Activated T-cell treated with anti-CD3 and anti-CD28 coated beads for 24 hours (primary cell): ENCODE measurements at places on chromosomes 12 and 14.

GRCh38 chr12:91383099-91383498 lies 200.5 kb upstream of the DCN start:
- DNase-seq = no peak

DNA sequence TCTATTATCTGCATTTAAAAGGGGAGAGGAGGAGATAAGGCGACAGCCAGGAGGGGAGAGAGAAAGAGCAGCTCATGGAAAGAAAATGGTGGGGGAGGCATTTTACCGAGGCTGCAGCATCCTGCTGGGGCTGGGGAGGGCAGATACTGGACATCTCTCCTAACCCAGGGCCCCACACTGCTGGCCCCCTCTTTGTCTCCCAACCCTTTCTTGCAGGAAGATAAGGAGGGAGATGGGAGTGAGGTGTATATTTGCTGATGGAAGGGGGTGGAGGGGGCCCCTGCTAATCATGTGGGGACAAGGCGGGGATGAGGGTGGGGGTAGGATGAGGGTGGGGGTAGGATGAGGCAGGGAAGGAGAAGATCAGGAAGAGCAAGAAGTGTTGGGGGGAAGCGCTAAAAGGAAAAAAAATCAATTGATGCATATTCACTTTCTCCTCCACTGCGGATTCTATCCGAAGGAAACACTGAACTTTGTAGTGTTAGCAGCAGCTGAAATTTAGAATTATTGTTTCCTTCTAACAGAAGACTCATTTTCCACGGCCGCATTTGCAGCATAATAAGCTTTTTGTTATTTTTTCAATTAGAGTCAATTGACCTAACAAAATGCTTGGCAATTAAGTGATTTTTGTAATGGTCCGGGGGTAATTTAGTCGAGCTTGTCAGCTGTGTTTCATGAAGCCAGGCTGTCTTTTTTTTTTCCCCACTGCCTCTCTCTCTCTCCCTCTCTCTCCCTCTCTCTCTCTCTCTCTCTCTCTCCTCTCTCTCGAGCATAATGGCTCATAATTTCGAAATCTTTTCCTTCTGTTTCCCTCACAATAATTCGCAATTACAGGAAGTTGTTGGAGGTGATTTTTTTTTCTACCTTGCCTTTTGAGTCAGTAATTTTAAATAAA lies 1134.6 kb downstream of the BCL11B start:
- no peak for DNase-seq

DNA sequence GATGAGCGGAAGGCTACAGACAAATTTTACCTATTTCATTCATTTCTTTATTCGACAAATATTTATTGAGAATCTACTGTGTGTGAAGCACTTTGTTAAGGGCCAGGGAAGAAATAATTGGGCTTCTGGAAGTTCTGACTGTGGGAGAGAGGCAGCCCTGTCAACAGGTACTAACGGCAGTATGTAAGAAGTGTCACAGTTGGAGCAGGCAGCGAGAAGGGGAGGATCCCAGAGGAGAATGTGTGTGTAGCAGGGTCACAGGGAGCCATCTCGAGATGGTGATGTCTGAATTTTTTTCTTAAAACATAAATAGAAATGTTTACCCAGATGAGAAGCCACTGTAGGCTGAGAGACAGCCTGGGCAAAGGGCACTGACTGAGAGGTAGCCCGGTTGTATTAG lies 163.3 kb upstream of the SLC38A2 start:
- DNase-seq = no peak

- no peak for DNase-seq
These were observed 76.1 kb downstream of the LRIG3 start for GRCh38 chr12:58844161-58844560.

- DNase-seq = no peak
These were observed 52.1 kb downstream of the LGMN start for GRCh38 chr14:92696366-92696765.

DNA sequence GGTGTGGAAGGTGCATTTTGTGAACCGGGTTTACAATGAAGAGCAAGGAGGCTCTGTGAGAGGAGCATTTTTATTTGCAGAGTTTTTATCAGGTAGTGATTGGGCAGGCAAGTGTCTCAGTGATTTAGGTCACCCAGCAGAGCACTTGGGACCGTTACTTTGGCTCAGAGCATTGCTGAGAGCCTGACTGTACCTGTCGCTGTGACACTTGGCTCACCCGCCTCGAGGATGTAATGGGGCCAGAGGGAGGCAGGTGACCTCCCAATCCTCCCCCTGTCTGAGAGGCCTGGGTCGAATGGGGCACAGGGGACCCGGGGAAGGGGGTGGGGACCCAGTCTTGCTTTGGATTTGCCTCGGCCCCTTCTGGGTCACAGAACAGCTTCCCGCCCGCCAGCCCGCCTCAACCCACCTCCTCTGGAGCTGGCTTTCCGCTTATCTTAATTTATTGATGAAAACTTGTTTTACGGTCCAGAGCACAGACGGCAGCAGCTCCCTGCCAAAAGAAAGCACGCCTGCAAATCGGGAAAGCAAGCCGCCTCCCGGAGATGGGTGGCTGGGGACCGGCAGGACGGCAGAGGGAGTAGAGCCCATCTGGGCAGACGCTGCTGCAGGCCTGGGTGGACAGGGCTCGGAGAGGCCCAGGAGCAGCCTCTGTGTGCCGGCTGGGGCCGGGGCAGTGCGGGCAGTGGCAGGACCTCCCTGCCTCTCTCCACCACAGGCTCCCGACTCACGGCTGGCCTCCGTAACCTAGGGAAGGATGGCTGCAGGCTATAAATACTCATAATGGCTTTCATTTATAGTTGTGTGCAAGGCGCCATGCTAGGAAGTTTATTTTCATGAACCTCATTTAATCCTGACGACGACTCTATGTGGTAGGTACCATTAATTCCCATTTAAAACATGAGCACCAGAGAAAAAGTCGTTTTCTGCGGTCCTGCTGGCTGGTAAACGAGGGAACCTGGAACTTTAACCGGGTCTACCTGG lies 187.1 kb downstream of the TSPAN9 start:
- DNase-seq = no peak

GRCh38 chr12:86530996-86531655 lies 274.9 kb upstream of the MGAT4C start:
- DNase-seq = no peak

DNA sequence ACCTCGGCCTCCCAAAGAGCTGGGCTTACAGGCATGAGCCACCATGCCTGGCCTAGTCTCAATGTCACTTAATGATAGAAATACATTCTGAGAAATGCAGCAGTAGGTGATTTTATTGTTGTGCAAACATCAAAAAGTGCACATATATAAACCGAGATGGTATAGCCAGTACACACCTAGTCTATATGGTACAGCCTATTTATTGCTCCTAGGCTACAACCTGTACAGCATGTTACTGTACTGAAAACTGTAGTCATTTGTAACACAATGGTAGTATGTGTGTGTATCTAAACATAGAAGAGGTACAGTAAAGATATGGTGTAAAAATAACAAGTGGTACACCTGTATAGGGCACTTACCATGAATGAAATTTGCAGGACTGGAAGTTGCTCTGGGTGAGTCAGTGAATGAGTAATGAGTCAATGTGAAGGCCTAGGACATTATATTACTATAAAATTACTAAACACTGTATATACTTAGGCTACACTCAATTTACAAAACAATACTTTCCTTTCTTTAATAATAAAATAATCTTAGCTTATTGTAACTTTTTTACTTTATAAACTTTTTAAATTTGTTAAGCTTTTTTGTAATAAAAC lies 166.7 kb upstream of the SYT1 start:
- DNase-seq = no peak

- DNase-seq = no peak
These were observed 46.7 kb downstream of the GXYLT1 start for GRCh38 chr12:42097971-42098370.

DNA sequence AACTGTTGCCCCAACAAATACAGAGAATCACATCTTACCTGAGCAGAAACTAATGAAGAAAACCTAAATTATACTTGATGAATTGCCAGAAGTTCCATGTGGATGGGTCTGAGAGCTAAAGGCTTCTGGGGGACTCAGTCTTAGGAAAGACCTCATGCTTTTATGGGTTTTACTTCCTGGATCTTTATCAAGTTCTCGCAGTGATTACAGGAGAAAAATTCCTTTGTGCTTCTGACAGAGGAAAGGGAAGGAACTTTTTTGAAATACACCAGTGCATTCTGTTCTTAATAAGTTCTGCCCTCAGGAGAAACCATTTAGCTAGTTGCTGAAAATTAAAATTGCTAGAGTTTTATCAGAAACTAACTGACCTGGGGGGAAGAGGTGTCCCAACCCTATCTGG lies 203.9 kb upstream of the KITLG start:
- DNase-seq = no peak

GRCh38 chr12:25787701-25788100 lies 170.8 kb upstream of the RASSF8 start:
- no peak for DNase-seq

DNA sequence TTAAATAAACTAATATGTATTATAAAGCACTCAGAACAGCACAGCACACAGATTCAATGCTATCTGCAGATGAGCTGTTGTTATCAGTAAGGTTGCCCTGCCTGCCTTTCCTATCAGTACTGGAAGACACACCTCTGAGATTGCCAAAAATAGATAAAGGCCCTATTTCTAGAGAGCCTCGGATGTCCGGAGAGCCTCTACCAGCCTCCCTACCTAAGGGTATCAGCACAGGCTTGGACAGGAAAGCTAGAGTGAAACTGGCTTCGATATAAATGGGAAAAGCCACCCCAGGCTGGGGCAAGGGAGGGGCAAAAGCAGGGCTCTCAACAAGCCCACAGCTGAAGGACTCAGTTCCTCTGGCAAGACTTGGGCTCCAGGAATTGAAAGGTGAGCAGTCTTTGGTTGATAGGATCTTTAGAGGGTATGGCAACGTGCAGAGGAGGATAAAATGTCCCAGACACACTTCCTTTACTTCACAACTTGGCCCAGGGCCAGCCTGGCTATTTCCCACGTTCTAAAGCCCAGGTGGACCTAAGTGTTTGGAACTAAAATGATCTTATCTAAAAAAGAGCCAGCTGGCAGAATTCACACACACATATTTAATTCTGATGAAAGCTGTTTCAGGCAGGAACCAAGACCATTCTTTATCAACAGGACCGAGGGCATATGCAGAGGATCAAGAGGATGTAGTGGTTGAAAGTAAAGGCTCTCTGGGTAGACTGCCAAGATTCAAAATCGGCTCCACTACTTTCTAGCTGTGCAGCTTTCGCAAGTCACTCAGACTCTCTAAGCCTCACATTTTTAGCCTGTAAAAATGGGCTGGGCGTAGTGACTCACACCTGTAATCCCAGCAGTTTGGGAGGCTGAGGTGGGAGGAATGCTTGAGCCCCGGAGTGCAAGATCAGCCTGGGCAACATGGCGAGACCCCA lies 37.8 kb upstream of the ITPR2 start:
- no peak for DNase-seq

GRCh38 chr12:124466216-124467128 lies 100.9 kb downstream of the NCOR2 start:
- DNase-seq = peak; percentile 80

DNA sequence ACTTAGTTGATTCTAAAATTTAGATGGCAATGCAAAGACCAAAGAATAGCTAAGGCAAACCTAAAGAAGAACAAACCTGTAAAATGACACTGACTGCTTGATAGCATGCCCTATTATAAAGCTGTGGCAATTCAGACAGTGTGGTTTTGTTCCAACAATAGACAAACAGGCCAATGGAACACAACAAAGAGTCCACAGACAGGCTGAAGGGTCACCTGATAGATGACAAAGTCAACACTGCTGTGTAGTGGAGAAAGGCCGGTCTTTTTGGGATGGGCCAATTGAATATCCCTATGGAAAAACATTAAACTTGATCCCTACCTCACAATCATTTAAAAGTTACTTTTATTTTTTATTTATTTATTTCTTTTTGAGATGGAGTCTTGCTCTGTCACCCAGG lies 33.8 kb upstream of the SLC25A3 start:
- DNase-seq = no peak
